NCI-H345 (cell line): ENCODE measurements at places on chromosomes 3 and 15.

- no peak for DNase-seq
Measured at GRCh38 chr15:40229316-40229715, 9.5 kb upstream of the PAK6 start.

- no peak for DNase-seq
Measured at GRCh38 chr3:123658852-123659206, 74.0 kb upstream of the HACD2 start.

- no peak for DNase-seq
Measured at GRCh38 chr15:86235667-86236066, 156.0 kb downstream of the AGBL1 start.

DNA sequence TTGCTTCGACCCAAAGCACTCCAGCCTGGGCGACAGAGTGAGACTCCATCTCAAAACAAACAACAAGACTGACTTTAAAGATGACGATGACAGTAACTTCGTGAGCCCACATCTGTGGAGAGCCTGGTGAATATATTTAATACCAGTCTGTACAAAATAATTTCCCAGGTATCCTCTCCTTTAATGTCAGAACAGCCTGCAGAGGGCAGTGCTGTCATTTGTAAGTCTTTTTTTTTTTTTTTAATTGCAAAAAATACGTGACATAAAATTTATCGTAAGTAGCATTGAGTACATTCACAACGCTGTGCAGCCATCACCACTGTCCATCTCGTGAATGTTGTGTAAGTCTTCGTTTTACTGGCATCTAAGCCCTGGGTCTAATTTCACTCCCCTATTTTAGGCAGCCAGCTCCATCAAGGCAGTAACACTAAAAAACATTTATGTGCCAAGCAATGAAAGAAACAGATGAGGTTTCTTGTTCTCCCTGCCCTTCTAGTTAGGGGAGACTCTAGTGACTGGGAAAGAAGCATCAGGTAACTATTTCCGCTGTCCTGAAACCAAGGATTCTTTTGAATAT lies 1.4 kb downstream of the HTD2 start:
- peak; percentile 1 for DNase-seq

DNA sequence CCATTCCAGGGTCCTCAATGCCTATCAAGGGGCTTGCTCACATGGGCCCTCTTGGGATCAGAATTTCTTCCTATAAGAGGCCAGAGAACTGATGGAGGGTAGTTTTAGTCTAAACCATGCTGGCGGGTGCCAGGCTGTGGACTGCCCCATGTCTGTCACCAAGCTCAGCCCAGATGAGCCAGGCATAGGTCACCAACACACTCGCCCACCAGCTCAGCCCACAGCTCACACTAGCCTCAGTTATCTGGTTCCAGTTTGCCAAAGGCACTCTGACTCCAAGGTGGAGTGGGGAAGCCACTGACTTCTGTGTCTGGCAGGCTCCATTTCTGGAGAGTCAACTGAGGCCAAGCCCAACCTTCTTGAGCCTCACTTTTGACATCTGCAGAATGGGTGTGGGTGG lies 50.7 kb upstream of the INSYN1 start:
- DNase-seq, result no peak

GRCh38 chr15:27853624-27854455 lies 245.3 kb downstream of the OCA2 start:
- DNase-seq, result no peak

GRCh38 chr3:189334064-189334920 lies 162.5 kb downstream of the TPRG1 start:
- DNase-seq, result no peak

GRCh38 chr3:44931791-44932190 lies 44.2 kb downstream of the ZDHHC3 start:
- DNase-seq, result no peak

- no peak for DNase-seq
Measured at GRCh38 chr3:183375337-183375736, 53.1 kb downstream of the MCF2L2 start.

- no peak for DNase-seq
Measured at GRCh38 chr3:41159588-41160189, 39.6 kb upstream of the CTNNB1 start.

DNA sequence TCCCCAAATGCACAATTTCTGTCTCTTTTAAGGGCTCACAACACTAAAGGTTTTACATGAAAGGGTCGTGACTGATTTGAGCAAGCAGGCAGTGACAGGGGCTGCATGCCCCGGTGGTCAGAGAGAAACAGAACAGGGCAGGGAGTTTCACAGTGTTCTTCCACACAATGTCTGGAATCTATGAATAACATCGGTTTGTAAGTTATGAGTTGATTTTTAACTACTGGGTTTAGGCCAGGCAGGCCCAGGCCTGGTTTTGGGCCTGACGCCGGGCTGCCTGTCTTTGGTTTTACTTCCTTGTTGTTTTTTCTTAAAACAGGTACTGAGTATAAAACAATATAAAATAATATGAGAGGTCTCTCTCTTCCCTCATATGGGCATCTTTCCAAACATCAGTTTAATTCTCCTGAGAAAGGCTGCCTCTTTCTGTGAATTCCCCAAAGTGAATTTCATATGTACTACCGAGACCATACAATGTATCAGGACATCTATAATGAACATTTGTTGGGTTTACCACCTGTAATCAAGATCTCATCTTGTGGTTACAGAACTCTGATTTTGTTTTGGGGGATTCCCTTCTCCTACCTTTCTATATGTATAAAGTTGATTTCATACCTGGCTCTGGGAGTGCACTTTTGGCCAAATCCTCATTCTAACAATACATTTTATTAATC lies 74.4 kb downstream of the CD200 start:
- DNase-seq, result no peak

DNA sequence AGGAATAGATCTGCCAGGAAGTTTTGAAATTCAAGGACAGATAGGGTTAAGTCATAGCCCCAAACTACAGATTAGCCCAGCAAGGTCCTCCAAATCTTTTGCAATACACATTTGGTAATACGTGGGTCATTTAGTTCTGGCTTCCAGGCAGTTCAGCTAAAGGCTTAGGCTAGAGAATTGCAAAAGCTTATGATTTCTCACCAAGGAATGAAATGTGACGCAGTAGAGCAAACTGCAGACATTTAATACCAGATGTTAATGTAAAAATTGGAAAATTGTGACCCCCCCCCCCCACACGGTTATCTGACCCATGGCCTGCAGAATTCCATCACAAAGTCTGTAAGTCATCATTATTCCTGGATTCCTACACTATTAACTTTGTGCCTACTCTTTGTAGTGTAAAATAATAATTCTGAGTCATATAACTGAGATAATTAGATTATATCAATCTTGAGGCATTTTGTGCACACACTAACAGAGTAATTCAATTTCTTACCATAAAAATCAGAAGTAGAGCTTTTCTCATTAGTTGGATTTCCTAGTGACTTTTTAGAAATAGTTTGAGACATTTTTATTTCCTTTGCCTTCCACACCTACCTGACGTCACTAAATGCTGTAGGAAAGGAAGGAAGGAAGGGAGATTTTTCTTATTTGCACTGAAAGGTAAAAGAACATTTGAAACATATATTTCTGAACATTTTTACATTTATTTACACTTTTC lies 235.2 kb downstream of the DTWD1 start:
- no peak for DNase-seq

DNA sequence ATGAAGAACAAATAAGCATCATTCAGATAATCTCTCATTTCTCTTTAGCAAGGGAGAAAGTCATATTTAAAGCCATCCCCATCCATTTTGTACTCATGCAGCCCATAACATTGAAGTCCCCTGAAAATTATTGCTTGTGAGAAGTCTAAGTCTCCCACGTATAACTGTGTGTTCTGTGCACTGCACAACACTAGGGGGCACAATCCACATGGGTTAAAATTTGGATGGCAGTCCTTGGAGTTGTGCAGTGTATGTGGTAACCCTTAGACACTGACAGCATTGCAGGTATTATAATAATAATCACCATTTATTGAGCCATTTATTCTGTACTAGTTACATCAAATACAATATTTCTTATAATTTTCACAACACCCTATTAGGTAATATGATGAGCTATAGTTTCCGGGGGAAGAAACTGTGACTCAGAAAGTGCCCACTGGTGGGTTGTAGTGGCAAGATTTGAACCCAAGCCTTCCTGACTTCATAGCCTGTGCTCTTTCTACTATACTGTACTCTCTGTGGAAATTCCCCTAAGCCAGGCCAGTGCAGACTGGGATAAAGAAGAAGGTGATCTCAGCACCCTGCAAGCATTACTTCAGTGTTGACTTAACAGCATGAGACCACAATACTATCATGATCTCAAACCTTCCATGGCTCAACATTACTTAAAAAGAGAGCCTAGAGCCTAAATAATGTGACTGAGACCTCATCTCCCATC lies 15.7 kb downstream of the KCNAB1 start:
- no peak for DNase-seq

GRCh38 chr15:97759363-97759762 lies 201.1 kb upstream of the ARRDC4 start:
- no peak for DNase-seq

DNA sequence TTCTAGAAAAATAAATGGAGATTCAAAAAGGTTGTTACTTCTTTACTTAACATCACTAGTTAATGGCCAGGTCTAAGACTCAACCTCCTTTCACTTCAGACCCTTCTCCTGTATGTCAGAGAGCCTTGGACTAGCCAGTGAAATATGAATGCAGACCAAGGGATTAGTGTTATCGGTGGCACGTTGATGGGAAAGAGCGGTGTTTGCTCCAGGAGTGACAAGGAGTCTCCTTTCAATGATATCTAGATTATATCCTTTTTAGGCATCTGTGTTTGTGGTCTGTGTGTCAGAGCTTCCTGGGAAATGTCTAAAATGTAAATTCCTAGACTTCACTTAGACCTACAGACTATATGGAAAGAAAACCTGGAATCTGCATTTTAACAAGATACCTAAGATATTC lies 658.0 kb upstream of the KCNMB2 start:
- no peak for DNase-seq

DNA sequence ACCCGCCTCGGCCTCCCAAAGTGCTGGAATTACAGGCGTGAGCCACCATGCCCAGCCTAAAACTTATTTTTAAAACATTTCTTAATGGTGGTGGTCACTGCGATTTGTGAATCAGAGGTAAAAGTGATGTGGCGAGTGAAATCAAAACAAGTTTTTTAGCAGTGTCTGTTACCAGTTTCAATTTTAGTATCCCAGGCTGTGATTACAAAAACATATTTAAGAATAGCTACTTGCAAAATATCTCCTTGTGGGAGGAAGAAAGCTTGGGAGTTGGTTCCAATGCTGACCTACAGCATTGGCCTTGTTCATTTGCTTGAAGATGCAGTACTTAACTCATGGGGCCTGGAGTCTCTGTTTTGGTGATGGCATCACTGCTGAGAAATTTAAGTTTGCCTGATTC lies 4.5 kb downstream of the RAB7A start:
- DNase-seq, result no peak

DNA sequence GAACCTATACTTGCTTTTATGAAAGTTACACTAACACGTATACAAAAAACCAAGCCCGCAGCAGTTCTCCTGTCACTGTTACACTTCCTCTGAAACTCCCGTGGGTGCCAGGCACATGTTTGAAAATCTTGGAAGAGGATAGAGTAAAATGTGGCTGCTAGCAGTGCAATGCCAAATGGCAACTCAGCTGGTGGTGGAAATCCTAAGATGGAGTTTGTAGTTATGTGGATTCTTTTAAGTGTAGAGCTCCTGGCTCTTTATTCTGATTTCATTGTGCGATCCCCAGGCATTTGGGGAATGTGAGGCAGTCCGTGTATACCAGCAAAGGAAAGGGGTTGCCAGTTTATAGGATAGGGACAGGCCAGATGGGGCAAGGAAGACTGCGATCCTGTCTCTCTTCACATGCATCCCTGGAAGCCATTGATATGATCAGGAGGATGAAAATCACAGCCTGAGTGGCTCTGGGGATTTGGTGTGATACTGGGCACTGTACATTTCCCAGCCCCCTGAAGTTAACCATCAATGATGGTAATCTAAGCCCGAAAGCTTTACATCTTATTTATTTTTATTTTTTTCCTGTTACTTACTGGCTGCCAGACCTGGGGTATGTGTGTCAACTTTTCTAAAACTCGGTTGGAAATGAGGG lies 1.1 kb downstream of the STAC start:
- no peak for DNase-seq

DNA sequence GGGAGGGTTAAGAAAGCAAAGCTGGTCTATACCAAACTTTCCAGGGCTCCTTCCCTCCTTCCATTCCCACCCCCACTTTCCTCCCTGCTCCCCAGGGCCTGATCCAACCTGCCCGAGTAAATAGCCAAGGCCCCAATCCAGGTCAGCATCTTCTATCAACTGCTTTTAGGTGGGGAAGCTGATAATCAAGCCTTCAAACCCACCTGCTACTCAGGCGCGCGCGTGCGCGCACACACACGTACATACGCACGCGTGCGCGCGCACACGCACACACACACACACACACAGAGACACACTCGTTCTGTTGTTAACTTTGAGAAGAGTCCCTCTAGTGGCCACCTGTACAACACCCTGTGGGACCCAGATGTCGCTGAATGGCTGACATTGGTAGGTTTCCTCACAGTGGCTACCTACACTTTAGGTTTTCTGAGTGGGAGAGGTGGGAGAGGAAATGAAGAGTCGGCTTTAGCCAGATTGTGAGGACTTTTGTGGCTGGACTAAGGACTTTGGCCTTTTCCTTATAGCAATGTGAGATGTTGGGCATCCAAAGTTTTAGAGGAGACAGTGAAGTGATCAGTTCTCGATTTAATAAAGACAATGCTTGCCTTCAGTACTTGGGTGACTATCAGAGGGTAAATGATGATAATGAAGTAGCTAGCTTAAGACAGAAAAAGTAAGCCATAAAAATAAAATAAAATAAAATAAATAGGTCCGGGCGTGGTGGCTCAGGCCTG lies 179.9 kb upstream of the C2CD4B start:
- peak; percentile 17 for DNase-seq

DNA sequence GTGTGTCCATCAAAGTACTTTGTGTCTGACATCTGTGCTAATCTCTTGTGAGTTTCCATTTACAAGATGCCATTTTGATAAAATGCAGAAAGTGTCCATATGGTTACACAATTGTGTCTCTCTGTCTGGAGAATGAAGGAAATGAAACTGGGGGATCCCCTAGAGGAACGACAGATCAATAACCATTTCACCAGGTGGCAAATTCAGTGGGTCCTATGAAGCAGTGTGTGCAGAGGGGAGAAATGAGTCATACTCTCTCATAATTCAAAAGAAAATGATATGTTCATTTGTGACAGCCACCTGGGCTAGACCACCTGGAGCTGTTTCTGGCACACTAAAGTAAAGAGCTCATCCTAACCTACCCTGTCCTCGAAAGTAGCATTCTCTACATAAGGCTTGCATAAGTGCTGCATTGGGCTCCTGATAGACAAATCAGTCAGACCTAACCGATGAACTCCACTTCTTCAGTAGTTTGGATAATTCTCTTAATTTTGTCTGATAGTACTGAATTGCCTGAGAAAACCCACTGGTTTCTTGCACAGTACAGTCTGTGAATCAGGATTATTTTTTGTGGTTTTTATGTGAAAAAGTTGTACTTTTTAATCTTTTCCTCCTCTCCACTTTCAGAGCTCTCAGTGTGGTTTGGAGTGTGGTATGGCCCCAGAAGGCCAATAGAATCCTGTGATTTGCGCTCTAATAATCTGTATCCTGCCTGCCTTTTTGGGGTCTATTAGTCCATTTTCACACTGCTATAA lies 10.3 kb upstream of the CD47 start:
- DNase-seq, result no peak
